Liver (tissue), 10 donors: ENCODE measurements at places on chromosomes 6 and 20. TPM values are rescaled to one million over a fixed set of nuclear protein-coding genes. Genes with fewer than 3 reads are reported as not detected.

DNA sequence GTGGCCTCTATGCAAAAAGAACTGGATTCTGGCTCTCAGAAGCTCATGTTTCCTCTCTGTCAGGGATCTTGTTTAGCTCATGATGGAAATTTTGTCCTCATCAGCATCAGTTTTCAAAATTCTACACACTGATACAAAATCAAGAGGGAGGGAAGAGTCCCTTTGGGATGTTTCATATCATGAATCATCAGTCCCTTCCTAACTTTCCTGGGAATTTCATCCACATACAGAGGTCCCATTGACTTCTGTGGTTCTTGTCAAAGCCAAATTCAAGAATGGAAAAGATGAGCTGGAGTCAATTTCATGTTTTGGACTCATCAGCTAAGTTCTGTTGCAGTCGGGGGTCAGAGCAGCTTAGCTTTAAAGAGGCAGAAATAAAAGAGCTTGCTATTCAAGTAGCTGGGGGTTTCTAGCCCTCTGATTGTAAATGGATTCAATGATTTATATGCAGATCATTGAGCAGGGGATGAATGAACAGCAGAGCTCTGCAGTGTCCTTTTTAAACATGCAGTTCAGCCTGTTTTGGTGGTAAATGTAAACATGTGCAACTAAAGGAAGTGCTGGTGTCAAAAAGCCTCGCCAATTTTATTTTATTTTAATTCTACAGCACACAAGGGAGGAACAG, 21.3 kb upstream of the TMEM14A start:
- no peaks in the 10 kb centered on the region for H3K27me3 ChIP-seq
- no peak overlapping the region for H3K4me3 ChIP-seq
- H3K4me1 ChIP-seq = no peaks in the 10 kb centered on the region
- no peaks in the 10 kb centered on the region for H3K36me3 ChIP-seq

DNA sequence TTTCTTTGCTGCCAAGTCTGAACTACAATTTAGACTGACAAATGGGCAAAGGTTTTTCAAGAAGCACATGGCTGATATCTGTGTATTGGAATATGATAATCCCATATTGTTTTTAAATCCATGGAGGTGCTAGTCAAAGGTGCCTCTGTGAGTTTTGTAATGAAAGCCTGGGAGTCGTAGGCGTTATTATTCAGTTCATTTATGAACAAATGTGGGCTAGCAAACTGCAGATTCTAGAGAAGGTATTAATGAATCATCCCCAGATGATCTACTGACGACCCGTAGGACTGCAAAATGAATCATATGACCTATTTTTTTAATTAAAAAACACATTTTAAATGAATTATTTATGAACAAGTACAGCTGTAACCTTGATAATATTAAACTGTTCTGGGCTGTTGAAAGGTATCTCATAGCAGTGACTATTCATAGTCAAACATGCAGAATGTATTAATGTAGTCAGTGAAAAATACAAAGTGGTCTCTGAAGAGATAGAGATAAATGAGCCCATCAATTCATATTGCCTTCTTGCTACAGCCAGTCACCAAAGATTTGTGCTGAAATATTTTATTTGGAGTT, 1317.8 kb upstream of the MAP3K7 start:
- no peak for DNase-seq
- no peaks in the 10 kb centered on the region for H3K36me3 ChIP-seq
- H3K4me1 ChIP-seq = no peaks in the 10 kb centered on the region
- H3K27me3 ChIP-seq = no peaks in the 10 kb centered on the region

DNA sequence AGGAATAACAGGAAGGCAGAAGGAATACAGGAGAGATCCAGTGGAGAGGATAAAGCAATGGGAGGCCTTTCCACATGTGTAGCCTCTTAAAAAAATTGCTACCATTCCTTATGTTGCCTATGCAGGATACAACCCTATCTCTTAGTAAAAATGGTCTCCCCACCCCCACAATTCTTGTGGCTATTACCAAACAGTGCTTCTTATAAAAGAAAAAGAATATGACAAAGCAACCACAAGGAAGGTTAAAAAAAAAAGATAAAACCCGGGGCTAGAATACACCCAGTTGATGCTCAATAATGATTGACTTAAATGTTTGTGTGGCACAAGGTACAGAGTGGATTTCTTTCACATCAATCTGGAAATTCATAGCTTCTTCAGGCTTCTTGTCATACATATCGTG, 250.9 kb downstream of the HIVEP2 start:
- H3K27me3 ChIP-seq = no peaks in the 10 kb centered on the region
- H3K36me3 ChIP-seq = no peaks in the 10 kb centered on the region
- no peak overlapping the region for H3K4me3 ChIP-seq
- H3K27ac ChIP-seq = no peak overlapping the region
- DNase-seq = no peak

GRCh38 chr6:22467645-22468044, 101.7 kb upstream of the HDGFL1 start:
- no peaks in the 10 kb centered on the region for H3K36me3 ChIP-seq
- no peak overlapping the region for H3K4me3 ChIP-seq
- DNase-seq = no peak
- H3K4me1 ChIP-seq = peaks cover 26% of the 10 kb centered on the region

DNA sequence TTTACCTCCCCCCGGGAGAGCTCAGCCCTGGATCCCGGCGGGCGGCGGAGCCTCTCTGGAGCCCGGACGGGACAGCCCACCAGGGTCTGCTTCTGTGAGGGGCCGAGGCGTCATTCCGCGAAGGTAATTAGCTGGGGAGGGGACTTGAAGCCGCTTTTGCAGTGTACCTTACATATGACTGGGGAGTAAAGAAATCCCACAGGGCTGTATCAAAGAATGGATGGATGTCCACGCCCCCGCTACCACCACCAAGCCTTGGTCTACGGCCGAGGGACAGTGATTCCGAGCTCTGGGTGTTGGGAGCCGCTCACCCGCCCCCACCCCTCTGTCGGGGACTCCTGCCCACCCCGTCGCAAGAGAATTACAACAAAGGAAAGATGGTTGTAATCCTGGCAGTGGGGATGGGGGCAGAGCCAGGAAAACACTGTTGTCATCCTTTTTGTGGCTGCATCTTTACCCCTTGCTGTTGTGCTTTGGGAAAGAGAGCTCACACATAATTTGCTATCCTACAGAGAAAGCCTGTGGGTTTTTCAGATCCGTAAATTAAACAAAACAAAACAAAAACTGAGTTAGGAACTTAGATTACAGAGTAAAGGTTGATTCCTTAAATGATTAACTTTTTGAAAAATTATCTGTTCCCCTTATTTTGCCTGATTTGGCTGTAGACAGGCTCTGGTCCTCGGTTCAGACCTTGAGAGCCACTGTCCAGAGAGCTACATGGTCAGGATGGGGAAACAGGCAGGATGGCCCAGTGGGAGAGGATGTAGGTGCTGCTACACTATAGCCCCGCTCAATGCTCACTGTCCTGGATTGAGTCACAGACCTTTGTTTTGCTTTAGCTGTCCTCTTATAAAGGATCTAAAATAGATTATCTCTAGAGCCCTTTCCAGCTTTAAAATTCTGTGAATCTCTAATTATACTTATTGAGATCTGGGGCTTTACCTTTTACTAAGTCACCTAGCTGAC, 997 bp upstream of the FBXO30 start:
- peak overlapping the region; percentile 91 for H3K27ac ChIP-seq
- H3K27me3 ChIP-seq = no peaks in the 10 kb centered on the region
- no peak for DNase-seq

Gene ADGB
- total RNA-seq = not detected

DNA sequence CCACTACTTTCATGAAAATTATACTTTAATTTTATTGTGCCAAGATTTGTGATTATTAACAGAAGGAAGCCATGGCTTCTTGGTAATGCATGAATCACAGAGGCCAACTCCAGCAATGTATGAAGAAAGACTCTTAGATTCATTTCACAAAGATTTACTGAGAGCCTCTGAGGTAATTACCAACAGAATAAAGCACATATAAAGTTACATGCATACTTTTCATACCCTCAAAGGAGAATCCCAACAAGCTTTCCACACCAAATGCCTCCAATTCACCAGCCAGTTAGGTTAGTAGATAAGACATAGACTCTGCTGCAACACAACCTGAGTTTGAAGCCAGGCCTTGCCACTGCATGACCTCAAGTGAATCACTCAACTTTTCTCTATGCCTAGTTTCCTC, 41.9 kb downstream of the HBS1L start:
- no peak for DNase-seq
- no peak overlapping the region for H3K27ac ChIP-seq
- H3K36me3 ChIP-seq = no peaks in the 10 kb centered on the region
- H3K4me1 ChIP-seq = peaks cover 9% of the 10 kb centered on the region

- no peaks in the 10 kb centered on the region for H3K36me3 ChIP-seq
- no peak overlapping the region for H3K27ac ChIP-seq
- H3K4me3 ChIP-seq = no peak overlapping the region
- H3K4me1 ChIP-seq = no peaks in the 10 kb centered on the region
- no peak for DNase-seq
These were observed 33.4 kb upstream of the PRND start for GRCh38 chr20:4688305-4688704.

Gene EYA4
- 0.50 TPM for total RNA-seq

Gene SLPI
- total RNA-seq = 60.1 TPM

Gene FNDC1
- 0.17 TPM for total RNA-seq

- H3K36me3 ChIP-seq = no peaks in the 10 kb centered on the region
- peaks cover 21% of the 10 kb centered on the region for H3K4me1 ChIP-seq
- peak overlapping the region; percentile 31 for H3K27ac ChIP-seq
These were observed 69.5 kb downstream of the SLX4IP start for GRCh38 chr20:10504608-10504993.

DNA sequence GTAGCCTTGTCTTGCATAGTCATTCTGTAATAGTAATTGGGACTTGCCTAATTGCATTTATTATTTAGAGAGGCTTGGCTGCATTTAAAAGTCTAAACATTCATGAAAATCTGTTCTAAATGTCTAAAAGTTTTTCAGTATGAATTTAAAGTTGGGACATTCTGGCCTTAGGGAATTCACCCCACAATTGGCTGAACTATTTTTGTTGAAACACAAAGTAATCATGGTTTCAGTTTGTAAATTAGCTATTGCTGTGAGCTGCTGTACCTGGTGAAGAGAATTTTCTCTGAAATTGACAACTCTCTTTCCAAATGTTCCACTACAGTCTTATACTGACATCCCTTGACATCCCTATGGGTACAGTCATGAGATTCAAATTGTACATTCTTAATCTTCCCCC, 253.0 kb downstream of the FARS2 start:
- H3K4me1 ChIP-seq = no peaks in the 10 kb centered on the region
- DNase-seq = no peak
- H3K27ac ChIP-seq = no peak overlapping the region
- no peaks in the 10 kb centered on the region for H3K36me3 ChIP-seq
- no peaks in the 10 kb centered on the region for H3K27me3 ChIP-seq

DNA sequence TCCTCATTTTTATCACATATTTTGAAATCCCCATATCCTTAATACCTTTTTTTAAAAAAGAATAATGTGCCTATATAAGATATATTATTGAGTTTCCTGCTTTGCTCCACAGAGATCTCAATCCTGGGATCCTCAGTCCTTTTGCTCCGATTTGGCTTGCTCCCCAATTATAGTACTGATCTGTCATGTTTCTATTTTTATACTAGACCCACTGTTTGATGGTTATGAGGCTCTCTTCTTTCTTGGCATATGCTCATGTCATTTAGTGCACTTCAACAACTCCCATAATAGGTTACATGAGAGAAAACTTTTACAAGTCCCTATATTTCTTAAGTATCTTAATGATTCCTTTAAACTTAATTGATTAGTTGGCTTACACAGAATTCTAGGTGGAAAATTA, 958.5 kb upstream of the EPHA7 start:
- no peak for DNase-seq
- H3K36me3 ChIP-seq = no peaks in the 10 kb centered on the region

DNA sequence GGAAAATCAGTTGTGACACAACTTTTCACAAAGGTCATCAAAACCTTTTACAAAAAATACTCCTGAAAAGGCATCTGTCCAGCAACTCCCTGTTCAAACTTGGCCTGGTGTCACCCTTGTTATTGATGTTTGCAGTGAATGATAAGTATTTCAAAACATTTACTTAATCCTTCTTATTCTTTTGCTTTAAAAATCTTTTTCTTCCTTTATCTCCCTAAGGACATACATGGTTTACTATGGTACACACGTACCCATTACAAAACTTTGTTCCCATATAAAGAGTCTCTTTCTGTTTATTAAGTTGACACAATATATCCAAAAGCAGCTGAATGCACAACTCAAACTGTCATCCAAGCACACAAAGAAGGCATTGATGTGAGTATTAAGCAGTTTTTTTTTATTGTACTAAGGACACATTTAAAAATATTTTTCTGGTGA, 17.5 kb downstream of the GSTA2 start:
- no peak for DNase-seq
- H3K27me3 ChIP-seq = no peaks in the 10 kb centered on the region
- H3K27ac ChIP-seq = no peak overlapping the region
- peaks cover 34% of the 10 kb centered on the region for H3K4me1 ChIP-seq
- no peak overlapping the region for H3K4me3 ChIP-seq

DNA sequence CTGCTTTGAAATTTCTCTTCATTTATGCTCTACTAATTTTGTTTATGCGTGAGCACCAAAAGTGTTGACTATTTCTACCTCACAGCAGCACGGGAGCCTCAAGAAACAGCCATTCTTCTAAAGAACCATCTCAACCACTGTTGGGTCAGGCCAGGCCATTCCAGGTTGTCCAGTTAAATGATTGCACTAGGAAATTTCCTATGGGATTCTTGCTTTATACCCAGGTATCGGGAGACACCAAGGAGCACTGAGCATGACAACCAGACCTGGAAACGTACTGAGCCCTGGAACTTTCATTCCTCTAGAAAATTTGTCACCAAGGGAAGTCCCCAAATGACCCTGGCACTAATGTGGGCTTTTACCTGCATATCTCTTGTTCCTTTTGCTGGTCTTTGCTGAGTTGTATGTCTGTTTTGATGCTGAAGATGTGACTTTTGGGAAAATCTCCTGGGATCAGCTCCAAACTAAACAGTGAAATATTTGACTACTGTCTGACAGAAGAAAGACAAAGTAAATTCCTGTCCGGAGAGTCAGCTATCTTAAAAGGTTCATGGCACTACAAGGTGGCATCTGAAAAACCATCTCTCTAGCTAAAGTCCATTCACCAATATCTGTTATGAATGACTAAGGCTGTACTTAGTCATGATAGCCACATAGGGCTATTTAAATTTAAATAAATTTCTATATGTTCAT, 70.5 kb downstream of the SNAP25 start:
- H3K4me1 ChIP-seq = no peaks in the 10 kb centered on the region
- H3K4me3 ChIP-seq = no peak overlapping the region
- H3K36me3 ChIP-seq = no peaks in the 10 kb centered on the region
- DNase-seq = no peak

DNA sequence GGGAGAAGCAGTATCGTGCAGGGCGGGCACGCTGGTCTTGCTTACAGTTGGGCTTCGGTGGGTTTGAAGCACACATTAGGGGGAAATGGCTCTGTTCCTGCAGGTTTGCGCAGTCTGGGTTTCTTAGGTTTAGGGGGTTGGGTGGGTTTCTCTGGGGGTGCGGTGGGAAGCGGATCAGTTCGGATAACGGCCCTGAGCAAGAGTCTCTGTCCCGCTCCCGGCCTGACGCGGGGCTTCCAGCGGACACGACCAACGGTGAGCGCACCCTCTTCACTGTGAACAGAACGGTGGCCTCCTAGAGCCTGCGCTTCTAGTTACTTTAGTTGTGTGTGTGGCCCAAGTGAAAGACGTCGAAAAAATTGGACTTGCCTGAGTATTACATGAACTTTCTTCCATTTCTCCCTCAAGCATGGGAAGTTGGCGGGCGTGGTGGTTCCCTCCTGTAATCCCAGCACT, 635 bp upstream of the ELOVL2 start:
- H3K4me3 ChIP-seq = no peak overlapping the region
- H3K36me3 ChIP-seq = no peaks in the 10 kb centered on the region
- peaks cover 6% of the 10 kb centered on the region for H3K4me1 ChIP-seq
